ENCODE measurements at places on chromosomes 11 and 22.

GRCh38 chr22:38846412-38846811, 2.6 kb upstream of the NPTXR start:
- no peak for DNase-seq

- no peak for DNase-seq
Measured at GRCh38 chr11:67057205-67057672, 592 bp downstream of the RHOD start.

- DNase-seq, result no peak
Measured at GRCh38 chr22:40694411-40694810, 15.1 kb downstream of the MCHR1 start.

DNA sequence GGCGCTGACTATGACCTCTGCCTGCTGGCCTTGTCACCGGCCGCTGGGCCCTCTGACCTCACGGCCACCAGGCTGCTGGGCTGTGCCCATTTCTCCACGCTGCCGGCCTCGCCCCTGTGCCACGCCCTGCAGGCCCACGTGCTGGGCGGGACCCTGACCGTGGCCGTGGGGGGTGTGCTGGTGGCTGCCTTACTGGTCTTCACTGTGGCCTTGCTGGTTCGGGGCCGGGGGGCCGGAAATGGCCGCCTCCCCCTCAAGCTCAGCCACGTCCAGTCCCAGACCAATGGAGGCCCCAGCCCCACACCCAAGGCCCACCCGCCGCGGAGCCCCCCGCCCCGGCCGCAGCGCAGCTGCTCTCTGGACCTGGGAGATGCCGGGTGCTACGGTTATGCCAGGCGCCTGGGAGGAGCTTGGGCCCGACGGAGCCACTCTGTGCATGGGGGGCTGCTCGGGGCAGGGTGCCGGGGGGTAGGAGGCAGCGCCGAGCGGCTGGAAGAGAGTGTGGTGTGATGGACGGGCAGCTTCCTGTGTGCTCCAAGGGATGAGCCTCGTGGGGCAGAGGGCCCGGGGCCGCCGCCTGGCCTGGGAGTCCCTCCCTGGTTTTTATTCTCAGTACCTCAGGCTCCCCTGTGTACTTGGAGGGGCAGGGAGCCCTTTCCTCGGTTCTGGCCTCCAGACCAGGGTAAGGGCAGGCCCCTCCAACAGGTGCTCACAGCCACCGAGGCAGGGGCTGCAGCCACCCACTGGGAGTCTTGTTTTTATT, 3.0 kb downstream of the LRFN4 start:
- no peak for DNase-seq

DNA sequence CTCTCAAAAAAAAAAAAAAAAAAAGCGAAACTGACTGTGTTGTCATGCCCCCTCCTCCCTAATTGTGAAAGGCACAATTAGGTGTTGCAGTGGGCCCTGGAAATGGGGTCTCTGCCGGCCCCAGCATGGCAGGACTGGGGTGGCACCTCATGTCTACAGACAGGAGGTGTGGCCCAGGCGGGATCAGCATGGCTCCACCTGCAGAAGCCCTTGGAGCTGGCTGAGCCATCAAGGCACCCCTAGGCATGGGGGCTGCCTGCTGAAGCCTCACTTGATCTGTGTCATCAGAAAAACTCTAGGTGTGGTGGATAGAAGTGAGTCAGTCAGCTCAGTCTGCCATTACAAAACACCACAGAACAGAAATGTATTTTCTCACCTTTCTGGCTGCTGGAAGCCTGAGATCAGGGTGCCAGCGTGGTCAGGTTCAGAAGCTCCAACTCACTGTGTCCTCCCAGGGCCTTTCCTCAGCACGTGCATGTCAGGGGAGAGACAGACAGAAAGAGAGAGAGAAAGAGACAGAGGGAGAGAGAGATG, 10.1 kb upstream of the B4GALNT4 start:
- no peak for DNase-seq

DNA sequence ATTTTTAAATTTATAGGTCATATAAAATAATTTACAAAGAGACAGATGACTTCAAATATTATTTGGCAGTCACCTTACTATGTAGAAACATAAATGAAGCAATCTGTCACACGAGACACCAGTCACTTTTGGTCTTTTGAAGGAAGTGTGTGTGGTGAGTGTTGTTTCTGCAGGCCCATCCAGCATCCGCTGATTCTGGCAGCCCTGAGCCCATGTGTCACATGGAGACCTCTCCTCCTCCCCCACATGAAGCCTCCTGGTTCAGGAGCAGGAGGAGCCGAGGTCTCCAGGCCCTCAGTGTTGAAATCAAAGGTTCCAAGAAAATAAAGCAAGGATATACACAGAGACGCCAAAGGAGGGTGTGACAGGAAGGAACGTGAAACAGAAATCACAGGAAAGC, 60.1 kb downstream of the ARFGAP3 start:
- no peak for DNase-seq

GRCh38 chr11:20623252-20623651, 23.8 kb downstream of the SLC6A5 start:
- DNase-seq, result no peak

GRCh38 chr22:30214703-30215407, 31.7 kb downstream of the LIF start:
- no peak for DNase-seq

DNA sequence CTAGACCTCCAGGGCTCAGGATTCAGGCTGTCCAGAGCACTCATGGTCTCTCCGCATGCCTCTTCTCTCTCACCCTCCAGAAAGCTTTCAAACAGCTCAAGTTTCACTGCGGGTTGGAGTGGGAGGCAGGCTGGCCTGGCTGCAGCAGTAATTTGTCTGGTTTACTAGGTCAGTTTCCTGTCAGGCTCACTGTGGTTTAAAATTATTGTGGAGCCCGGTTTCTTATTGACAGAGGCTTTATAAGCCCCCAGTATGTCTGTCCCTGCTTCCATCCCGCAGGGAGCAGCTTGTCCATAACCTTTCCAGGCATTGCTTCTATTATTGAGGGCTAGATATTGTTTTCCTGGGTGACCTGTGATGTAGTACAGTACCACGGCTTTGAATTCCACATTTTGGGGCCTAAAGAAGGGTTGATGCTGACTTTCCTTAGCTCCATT, 235.3 kb upstream of the SORL1-AS1 start:
- DNase-seq, result no peak
